ENCODE measurements at places on chromosomes 1 and 21. TPM values are rescaled to one million over a fixed set of nuclear protein-coding genes. Genes with fewer than 3 reads are reported as not detected.
A peak's percentile ranks its signal among the peaks of the same experiment; 100 is the strongest.

DNA sequence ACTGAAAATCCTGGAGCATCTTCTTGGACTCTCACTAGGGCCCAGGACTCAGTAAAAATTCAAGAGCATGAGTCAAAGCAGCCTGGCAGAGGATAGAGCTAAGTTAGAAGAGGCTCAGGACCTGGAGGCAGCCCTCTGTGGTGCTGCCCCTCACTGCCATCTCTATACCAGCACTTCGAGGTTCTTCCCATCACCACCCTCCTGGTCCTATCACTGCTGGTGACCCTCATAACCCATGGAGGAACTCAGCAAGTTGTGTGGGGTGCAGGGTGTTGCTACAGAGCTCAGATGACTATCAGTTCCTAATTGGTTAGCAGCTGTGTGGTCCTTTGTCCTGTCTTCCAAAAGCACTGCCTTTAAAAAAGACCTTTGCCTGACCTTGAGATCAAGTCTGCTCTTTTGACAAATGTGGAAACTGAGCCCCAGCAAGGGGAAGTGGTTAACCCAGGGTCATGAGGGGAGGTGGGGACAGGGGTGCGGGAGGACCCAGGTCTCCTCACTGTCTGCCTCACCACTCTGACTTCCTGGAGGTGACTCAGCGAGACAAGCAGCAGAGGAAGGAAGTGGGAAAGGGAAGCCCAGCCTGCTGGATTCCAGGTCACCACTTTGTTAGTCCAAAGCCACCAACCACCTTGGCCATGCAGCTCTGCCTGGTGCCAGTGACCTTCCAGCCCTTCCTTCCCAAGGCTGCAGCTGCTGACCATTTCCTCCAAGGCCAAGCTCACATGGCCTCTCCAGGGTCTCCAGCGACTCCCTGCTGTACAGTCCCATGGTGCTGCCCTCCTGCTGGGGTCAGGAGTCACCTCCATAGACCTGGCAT, 199.4 kb upstream of the EDN2 start:
- no peak for DNase-seq

- peak; percentile 89 for DNase-seq
Observed at GRCh38 chr21:45923146-45923545, 58.4 kb upstream of the COL6A1 start.

GRCh38 chr1:185464777-185465176, 147.7 kb upstream of the IVNS1ABP start:
- no peak for DNase-seq

GRCh38 chr1:219686171-219686570, 73.3 kb upstream of the ZC3H11B start:
- DNase-seq = no peak

- no peak for DNase-seq
Observed at GRCh38 chr1:221873673-221874072, 131.8 kb upstream of the DUSP10 start.

- DNase-seq = peak; percentile 85
Observed at GRCh38 chr1:27668808-27669723, 2.9 kb downstream of the IFI6 start.

- no peak for DNase-seq
Observed at GRCh38 chr1:245971711-245972085, 535.4 kb downstream of the SMYD3 start.

DNA sequence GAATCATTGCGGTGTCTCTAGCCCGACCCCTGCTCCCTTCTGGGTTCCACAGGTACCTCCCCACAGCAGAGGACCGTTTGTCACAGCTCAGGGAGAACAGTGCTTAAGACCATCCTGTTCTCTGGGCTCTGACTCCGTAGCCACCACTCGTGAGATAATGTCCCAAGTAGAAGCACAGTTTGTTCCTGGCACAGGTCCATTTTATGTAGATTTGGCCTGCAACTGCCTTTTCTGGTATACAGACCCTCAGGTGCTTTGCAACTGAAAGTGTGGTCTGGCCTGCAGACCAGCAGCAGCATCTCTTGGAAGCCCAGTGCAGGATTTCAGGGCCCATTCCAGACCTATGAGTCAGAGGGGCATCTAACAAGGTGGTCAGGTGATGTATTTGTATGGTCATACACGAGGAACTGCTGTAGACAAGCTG, 28.4 kb upstream of the TMEM125 start:
- DNase-seq = no peak

- peak; percentile 84 for DNase-seq
Observed at GRCh38 chr1:109277434-109278204, 5.3 kb downstream of the PSRC1 start.

DNA sequence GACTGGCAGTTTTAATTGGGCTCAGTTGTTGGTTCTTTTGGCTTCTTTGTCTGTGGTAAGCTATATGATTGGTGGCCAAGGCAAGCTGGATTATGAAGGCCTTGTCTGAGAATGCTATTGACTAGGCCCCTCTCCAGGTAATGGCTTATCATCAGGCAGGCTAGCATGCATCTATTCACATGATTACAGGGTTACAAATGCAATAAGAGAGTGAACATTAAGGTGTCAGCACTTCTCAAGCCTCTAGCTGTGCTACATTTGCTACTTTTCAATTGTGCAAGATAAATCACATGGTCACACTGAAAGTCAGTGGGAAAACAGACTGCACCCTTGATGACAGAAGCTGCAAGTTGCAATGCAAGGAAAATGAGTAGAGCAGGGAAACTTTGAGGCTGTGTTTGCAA, 550.9 kb upstream of the TMPRSS15 start:
- DNase-seq = no peak

GRCh38 chr1:210302501-210302900, 26.2 kb upstream of the HHAT start:
- no peak for DNase-seq

- no peak for DNase-seq
Observed at GRCh38 chr1:231719485-231720183, 93.0 kb downstream of the DISC1 start.

DNA sequence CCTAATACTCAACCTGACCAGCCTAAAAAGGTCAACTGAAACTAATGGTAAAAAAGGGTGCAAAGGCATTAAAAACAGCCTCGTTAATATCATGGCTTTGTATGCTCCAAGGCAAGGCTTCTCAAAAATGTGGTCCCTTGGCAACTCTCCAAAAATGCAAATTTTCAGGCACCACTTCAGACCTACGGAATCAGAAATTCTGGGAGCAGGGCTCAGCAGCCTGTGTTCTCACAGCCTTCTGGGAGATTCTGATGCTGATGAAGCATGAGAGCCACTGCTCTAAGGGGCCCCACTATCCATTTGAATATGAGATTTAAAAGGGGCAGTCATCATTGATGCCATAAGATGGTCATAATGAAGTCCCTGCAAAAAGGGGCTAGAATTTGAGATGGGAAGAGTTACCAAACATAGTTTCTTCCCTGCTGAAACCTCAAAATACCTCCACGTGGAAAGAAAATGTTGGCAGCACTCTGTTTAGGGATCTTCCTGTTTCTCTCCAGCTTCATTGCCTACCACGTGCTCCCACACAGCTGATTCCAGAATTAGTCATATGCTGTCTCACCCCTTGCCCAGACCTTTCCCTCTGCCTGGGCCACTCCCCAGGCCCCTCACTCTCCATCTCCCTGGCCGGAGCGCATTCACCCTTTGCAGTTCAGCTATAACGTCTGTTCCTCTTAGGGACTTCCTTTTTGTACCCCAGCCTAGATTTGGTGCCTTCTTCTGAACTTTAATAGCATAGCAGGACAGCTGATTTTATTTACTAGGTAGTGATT, 46.7 kb downstream of the PHC2 start:
- DNase-seq = no peak

- no peak for DNase-seq
Observed at GRCh38 chr21:41630917-41631316, 123.0 kb upstream of the TMPRSS2 start.

DNA sequence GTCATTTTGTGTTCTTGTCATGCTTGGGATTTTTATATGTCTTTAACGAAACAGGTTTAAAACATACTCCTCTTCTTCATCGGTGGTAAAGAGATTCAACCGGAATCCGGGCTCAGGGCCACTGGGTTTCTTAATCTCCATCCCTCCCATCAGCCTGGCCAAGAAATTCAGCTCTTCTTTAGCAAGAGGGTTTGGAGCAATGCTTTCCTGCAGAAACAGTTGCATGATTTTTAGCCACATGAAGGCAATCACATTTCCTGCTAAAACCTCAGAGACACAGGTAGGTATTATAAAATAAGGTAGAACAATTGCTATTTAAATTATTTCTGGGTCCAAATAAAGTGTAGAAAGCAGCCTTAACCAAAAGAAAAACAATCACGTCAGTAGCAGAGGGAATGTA, 22.7 kb upstream of the LSM10 start:
- peak; percentile 72 for DNase-seq

DNA sequence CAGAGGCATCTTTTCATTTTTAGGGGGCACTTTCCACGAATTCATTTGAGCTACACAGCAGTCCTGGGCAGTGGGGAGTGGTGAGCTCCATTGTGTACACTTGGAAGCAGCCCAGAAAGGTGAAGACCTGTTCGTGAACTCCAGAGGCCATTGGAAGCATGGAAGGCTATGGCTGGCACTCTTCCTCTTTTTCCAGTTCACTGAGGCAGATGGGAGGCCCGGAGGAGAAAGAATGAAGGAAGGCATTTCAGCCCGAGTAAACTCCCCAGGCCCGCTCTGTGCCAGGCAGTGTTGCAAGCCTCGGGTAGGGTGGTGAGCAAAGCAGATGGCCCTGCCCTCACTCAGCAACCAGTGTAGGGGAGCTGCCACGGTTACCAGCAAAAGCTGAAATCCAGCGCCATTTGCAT, 673 bp upstream of the DHCR24 start:
- no peak for DNase-seq

- DNase-seq = no peak
Observed at GRCh38 chr21:37208056-37208721, 58.9 kb downstream of the VPS26C start.

GRCh38 chr1:156160743-156161171, 7.4 kb downstream of the SEMA4A start:
- peak; percentile 95 for DNase-seq

GRCh38 chr1:3772715-3773571, at the start of gene SMIM1:
Gene SMIM1 (plus strand): TSS chr1:3772749. CDS start chr1:3775374, 2,625 bp downstream.
- peak; percentile 74 for DNase-seq

- no peak for DNase-seq
Observed at GRCh38 chr1:199909137-199909536, 118.4 kb upstream of the NR5A2 start.

DNA sequence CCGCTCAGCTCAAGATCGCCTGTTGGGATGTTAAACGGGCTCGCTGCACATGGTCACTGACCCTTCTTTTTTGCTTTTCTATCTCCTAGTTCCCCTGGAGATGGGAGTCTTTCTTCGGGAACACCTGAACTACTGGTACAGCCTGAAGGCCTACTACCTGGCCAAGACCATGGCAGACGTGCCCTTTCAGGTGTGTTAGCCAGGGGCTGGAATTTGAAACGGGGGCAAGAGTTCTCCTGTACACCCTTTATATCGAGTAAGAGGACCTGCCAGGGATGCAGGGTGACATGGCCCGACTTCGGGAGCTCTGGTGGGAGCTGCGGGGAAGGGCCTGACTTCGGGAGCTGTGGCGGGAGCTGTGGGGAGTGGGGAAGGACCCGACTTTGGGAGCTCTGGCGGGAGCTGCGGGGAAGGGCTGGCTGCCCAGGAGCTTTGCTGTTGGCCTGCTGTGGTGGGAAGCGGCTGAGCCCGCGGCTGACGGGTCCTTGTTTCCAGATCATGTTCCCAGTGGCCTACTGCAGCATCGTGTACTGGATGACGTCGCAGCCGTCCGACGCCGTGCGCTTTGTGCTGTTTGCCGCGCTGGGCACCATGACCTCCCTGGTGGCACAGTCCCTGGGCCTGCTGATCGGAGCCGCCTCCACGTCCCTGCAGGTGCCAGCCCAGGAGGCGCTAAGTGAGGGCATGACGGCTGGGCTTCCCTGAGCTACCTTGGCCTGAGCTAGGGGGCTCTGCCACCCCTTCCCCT, 24.0 kb downstream of the TFF3 start:
- DNase-seq = no peak

DNA sequence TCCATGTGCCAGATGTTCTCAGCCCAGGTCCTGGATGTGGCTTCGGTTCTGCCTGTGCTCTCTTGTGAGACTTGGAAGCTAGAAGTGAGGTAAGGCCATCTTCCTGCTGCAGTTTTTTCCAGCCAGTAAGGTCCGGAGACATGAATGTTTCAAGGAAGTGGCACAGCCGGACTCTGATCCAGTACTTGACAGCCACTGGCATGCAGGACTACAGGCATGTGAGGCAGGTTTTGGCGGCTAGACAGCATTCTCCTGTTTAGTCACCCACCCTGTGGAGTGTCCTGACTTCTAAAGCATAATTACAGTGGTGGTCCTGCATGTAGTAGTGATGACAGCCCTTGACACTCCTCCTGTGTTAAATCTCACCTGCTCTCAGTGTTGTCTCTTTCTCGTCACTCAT, 72.3 kb downstream of the TNFSF4 start:
- DNase-seq = no peak

The ZMYM1 gene
- 3.7 TPM for polyA plus RNA-seq

The SIM2 gene
- polyA plus RNA-seq = 0.01 TPM

The KANK4 gene
- polyA plus RNA-seq = 0.66 TPM

The PADI2 gene
- polyA plus RNA-seq = 21.9 TPM

The RGL1 gene
- polyA plus RNA-seq = 9.6 TPM

The CAPN9 gene
- polyA plus RNA-seq = 48.0 TPM

Data from sigmoid colon (tissue), 7 donors.